ENCODE measurements at places on chromosomes 7 and 10.
A peak's percentile ranks its signal among the peaks of the same experiment; 100 is the strongest.

DNA sequence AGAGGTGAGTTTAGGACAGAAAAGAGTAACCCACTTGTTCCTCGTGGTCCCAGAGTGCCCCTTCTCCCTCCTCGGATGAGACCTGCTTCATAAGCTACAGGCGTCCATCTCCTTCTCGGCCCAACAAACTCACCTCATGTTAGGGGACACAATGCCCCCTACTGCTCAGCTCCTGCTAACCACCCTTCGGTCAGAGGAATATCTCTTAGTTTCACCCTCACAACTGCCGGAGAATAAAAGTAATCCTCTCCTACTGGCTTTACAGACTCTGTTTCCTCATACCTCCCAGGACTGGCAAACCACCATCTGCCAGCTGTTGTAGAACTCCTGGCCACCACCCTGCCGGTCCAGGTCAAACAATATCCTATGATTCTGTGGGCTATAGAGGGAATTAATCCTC is 3.2 kb downstream of the AKR1B15 start:
- no peak for DNase-seq
- no peaks in the 10 kb centered on the region for H3K36me3 ChIP-seq
- no peak overlapping the region for H3K4me3 ChIP-seq
- H3K4me1 ChIP-seq: no peaks in the 10 kb centered on the region

- H3K4me1 ChIP-seq: no peaks in the 10 kb centered on the region
- no peaks in the 10 kb centered on the region for H3K36me3 ChIP-seq
- H3K27me3 ChIP-seq: no peaks in the 10 kb centered on the region
- no peak overlapping the region for H3K4me3 ChIP-seq
- no peak for DNase-seq
These were observed 1169.9 kb downstream of the TYW1 start for GRCh38 chr7:68166525-68166924.

DNA sequence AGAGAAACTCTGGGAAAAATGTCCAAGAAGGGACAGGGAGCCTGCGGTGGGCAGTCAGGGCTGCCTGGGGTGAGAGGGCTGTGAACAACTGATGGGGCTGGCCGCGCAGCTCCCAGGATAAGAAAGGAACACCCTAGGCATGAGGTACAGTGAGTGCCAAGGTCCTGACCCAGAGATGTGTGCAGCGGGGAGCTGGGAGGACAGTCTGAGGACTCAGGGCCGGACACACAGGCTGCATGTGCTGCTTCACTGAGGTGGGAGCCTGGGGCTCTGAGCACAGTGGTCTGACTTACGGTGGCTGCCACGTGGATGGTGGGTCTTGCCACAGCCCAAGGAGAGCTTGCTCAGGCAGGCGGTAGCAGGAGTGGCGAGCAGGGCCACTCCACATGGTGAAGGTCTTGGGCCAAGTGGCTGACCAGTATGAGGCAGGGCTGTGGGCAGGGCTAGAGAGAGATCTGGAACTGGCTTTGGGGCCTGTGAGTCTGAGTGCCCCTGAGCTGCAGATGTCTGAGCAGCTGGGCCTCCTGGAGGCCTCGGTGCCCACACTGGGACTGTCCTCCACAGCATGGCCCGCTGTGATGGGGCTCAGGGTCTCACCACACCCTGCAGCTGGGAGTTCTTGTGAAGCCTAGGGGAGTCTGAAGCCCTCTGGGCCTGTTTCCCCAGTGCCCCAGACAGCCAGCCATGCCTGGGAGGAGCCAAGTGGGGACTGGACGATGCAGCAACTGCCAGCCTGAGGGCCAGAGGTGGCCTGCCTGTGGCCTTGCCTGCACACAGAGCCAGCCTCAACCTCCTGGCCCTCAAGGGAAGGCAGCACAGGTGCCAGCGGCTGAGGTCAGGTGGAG is 60.3 kb downstream of the RASGEF1A start:
- no peaks in the 10 kb centered on the region for H3K36me3 ChIP-seq
- no peaks in the 10 kb centered on the region for H3K4me1 ChIP-seq
- H3K4me3 ChIP-seq: no peak overlapping the region
- no peak for DNase-seq

- H3K36me3 ChIP-seq: peaks cover 6% of the 10 kb centered on the region
- peaks cover 46% of the 10 kb centered on the region for H3K4me1 ChIP-seq
- peak overlapping the region; percentile 49 for H3K4me3 ChIP-seq
- no peaks in the 10 kb centered on the region for H3K27me3 ChIP-seq
- no peak for DNase-seq
These were observed 831 bp downstream of the ZKSCAN5 start for GRCh38 chr7:99505324-99505662.

DNA sequence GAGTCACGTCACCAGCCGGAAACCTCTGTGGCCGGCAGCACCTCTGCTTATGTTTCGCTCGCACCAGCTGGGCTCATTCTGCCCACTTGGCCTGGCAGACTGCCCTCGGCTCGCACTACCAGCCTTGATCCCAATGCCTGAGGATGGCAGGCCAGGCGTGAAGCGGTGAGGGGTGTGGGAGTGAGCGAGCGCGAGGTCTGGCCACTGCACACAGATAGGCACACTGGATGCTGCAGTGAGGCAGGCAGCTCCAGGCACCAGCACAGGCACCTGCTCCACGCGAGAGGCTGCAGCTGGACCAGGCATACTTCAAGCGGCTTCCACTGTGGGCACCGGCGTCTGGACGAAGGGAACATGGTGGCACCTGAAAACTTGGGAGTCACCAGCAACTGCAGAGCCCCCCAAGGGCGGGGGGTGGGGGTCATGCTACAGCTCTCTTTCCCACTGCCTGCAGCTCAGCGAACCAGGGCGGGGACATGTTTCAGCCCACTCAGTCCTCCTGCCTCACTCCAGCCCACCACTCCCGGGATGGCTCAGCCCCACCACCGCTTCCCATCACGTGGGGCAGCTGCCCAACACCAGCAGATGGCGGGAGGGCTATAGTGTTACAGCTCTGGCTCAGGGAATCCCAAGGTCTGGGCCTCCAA is 5.4 kb upstream of the DMTF1 start:
- H3K36me3 ChIP-seq: no peaks in the 10 kb centered on the region
- no peak for DNase-seq
- peaks cover 9% of the 10 kb centered on the region for H3K4me1 ChIP-seq
